EH (cell line): ENCODE measurements at places on chromosomes 12 and 14.

GRCh38 chr14:98689951-98690350 lies 582.0 kb downstream of the BCL11B start:
- DNase-seq: no peak

- peak; percentile 74 for DNase-seq
Measured at GRCh38 chr14:71362920-71363584, 455.8 kb downstream of the PCNX1 start.

DNA sequence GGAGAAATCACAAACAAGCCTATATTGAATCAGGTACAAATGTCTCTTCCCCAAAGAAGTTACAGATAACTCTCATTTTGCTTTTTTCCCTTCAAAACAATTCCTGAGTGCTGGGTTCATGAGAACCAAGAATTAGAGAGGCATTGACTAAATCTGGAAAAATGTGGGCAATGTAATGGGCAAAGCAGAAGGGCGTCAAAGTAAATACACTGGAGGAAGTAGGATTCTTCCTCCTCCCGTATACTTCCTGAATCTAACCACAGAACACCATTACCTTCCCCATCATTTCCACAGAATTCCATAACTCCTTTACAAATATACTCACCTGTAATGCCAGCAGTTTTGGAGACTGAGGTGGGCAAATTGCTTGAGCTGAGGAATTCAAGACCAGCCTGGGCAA lies 3.0 kb upstream of the RBMS2 start:
- peak; percentile 84 for DNase-seq

DNA sequence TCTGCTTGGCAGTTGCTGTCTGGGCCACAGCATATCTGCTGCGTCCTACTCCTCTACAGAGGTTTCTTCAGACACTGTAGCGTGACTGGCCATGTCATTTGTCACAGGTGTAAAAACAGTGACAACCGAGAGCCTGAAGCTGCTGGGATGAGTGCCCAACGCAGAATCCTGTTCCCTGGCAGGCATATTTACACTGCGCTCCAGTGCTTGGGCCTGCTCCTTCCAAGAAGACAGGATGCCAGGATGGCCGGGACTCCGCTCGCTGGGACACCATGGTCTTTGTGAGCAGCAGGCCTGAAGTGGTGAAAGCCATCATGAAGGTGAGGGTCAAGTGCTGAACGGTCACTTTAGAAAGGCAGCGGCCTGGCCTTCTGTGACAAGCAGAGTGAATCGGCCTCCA lies 171.4 kb downstream of the EMP1 start:
- DNase-seq: no peak
